ENCODE measurements at places on chromosomes 16 and 17.

DNA sequence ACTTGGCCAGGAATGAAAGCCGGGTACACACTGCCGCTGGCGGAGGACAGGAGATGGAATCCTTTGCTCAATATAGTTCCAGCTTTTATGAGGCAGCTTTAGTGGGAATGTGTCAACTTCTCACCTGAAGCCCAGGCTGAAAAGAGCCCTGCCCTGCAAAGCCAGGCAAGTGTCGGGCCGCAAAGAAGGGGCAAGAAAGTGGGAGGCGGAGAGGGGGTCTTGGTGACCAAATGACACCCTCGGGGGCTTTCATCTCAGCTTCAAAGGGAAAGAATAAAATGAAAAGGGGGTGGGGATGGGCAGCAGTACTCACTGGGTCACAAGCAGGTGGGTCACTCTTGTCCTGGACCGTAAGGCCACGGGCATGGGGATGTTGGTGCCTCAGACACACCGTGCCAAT, 62.9 kb downstream of the C16orf95 start:
- no peak for DNase-seq

DNA sequence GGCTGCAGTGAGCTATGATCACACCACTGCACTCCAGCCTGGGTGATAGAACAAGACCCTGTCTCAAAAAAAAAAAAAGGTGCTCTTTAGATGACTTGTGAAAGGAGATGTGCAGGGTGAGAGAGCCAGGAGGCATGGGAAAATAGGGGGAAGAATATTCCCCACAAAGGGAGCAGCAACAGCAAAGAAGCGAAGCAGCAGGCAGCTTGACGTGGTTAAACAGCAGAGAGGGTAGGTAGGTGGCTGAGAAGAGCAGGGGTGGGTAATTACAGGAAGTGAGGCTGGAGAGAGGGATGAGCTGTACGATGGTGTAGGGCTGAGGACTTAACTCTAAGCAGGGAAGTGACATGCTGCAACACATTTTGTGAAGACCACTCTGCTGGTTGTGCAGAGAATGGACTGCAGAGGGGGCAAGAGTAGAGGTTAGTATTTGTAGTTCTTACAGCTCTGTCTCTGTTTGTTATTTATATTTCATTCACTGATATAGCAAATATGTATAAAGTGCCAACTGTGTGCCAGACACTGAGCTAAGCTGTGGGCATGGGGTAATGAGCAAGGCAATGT, 1.6 kb downstream of the HEATR3 start:
- peak; percentile 6 for DNase-seq

DNA sequence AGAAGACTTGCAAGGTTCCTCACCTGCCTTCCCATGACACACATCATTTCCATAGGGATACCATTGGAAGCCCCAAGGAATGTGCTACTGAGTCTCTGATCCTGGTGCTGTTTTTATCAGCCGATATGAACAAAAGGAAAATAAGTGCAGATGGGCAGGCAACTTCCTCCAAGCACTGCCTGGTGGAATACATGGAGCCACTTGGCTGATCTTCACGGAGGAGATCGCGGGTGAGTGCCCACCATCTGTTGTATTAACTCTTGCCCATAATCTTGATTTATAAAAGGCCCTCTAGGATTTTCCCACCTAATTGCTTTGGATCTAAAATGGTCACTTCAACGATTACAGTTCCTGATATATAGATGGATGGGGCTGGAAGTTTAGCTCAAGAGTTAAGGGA, 24.7 kb upstream of the CDRT15 start:
- no peak for DNase-seq

GRCh38 chr17:43983515-43984411, 20.7 kb upstream of the NAGS start:
- DNase-seq: no peak

DNA sequence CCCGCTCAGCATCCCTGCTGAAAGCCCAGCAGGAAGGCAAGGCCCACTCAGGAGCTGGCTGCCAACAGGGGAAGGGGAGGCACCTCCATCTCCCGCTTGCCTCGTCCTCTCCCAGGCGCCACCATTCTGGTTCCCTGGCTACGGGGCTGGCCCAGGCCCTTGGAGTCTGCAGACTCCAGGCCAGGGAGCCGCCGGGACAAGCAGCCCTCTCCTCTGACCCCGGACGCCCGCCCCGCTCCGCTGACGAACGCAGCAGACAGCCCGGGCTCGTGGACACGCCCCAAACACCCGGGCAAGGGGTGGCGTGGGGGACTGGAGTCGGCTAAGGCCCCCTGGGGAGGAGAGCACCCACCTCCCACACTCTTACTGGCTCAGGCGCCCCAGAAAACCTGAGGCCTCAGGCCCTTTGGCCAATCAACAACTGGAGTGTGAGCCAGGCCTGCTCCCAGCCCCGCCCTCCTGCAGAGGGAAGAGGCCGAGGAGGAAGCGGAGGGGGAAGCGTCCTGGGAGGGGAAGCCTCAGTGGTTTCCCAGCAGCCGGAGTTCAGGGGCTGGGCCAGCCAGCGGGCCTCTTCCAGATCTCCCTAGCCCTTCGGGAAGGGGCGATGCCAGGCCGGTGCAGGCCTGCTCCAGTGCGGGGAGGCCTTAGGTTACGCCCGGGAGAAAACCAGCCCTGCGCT, 4.2 kb downstream of the MNT start:
- DNase-seq: peak; percentile 29

GRCh38 chr17:80781807-80782277, 209.8 kb upstream of the CHMP6 start:
- DNase-seq: no peak

DNA sequence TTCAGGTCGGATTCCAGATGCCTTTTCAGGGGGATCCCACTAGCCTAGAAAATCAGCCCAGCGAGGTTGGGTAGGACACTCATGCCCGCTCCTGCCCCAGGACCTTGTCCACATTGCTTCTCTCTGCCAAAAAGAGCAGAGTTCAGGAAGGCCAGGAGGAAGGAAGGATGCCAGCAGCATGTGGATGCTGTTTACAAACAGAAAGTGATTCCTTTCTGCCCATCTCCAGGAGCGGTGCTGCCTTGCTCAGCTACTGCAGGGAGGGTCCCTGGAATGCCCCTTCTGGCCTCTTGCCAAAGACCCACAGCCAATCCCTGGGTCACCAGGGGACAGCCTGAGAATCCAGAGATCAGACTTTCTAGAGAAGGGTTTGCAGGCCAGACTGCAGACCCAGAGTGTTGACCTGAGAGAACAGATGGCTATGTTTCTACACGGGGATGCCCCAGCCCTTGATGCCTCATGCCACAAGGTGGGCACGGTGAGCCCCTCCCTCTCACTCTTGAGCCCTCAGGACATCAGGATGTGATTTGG, 32.3 kb upstream of the EMP2 start:
- DNase-seq: no peak

DNA sequence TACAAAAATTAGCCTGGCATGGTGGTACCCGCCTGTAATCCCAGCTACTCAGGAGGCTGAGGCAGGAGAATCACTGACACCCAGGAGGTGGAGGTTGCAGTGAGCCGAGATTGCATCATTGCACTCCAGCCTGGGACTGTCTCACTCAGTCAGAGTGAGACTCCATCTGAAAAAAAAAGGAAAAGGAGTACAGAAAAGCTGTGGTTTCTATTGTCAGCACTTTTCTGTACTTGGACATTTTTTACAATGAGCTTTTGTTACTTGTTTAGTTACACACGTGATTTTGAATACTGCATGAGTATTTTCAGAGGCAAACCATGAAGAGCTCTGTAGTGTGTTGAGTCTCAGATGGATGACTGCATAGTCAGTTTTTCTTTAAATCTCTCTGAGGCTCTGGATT, 26.3 kb downstream of the ZC3H18 start:
- DNase-seq: no peak

GRCh38 chr17:64767269-64767997, 105.3 kb upstream of the SMURF2 start:
- no peak for DNase-seq

GRCh38 chr16:58366247-58367031, 25.8 kb upstream of the GINS3 start:
- no peak for DNase-seq

GRCh38 chr17:32794533-32795246, 82.2 kb downstream of the MYO1D start:
- DNase-seq: no peak

DNA sequence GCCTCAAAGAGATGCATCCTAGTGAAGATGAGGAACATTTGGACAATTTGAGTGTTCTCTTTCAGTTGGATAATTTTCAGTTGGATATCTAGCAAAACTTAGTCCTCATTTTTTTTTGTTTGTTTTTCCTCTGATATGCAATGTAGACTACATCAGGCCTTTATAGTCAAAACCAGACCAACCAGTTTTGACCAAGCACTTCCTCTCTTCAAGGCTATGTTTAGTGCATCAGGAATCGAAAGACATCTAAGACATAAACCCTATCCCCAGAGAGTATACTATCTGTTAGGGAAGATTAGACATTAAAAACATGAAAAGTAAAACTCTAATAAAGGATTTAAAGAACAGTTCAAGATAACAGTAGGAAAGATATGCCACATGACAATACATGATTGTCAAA, 256.1 kb downstream of the IRX3 start:
- DNase-seq: no peak

- DNase-seq: no peak
These were observed 1139.1 kb downstream of the CDH11 start for GRCh38 chr16:63982741-63983140.

- DNase-seq: no peak
These were observed 9.7 kb upstream of the HEXD start for GRCh38 chr17:82408288-82408937.

DNA sequence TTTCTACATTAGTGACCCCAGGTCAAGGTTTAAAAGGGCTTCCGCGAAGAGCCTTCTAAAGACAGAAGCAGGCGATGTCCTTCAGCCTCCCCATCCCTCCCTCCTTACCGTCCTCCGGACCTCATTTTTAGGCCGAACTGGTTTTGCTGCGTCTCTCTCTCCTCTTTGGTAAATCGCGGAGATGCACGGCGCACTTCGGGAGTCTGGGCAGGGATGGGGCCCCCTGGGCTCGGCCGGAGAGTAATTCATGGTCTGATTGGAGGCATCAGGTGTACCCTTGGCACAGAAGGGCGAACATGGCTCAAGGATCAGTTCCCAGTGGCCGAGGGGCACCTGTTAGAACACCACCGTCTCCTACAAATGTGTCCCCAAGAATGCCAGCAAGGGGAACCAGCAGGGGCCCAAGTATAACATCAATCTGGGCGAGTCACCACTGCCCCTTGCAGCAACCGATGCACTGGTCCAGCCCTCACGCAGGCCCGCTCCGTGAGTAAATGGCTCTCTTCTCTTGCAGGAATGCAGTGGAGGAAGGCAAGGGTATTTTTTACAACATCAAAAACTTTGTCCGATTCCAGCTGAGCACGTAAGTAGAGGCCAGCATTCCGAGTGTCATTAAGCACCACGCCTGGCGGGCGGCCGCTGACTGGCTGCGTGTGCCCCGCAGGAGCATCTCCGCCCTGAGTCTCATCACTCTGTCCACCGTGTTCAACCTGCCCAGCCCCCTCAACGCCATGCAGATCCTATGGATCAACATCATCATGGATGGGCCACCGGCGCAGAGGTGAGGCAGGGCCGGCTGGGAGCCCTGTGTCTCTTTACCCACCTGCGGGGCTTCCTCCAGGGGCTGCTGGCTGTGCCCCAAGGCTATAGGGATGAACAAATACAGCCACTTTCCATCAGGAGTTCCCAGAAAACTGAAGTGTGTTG, 45.6 kb downstream of the MEAK7 start:
- DNase-seq: no peak

- DNase-seq: no peak
These were observed 193.6 kb downstream of the PARN start for GRCh38 chr16:14436401-14436955.

GRCh38 chr17:17057057-17057551, 14.8 kb downstream of the MPRIP start:
- no peak for DNase-seq

- no peak for DNase-seq
These were observed 11.2 kb downstream of the PIEZO1 start for GRCh38 chr16:88773812-88774291.

DNA sequence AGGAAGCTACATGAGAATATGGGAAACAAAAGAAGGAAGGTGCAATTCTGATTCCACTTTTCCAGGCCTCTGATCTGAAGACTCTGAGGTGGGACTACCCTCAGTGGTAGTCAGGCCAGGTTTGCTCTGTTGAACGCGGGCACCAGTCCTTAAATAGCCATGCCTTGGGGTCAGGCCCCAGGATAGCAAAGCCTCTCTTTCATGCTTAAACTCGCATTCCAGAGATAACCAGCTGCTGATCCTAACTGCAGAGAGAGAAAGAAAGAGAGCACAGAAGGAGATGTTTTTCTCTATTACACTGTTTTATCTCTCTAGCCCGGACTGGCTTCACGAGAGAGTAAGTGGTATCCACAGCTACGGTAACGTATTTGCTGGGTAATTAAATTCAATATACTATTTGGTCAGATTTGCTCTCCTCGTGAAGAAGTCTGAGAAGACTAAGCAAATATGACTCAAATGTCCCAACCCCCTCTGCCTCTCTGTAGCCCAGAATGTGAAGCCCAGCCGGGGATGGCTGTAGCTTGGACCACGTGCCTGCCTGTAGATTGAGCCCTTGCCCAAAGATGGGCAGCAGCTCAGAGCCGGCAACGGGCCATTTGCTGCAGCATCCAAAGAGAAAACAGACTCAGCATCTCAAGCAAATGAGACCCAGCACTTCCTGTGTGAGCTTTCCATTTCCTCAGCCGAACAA, 122.2 kb downstream of the SMG6 start:
- no peak for DNase-seq

DNA sequence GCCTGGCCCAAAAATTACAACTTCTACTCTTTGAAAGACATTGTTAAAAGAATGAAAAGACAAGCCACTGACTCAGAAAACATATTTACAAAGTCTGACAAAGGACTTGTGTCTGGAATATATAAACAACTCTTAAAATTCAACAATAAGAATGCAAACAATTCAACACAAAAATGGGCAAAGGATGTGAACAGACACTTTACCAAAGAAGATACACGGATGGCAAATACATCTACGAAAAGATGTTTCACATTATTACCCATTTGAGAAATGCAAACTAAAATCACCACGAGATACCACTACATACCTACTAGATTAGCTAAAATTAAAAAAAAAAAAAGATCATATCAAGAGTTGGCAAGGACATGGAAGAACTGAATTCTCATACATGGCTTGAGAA, 80.8 kb upstream of the METRNL start:
- DNase-seq: no peak

DNA sequence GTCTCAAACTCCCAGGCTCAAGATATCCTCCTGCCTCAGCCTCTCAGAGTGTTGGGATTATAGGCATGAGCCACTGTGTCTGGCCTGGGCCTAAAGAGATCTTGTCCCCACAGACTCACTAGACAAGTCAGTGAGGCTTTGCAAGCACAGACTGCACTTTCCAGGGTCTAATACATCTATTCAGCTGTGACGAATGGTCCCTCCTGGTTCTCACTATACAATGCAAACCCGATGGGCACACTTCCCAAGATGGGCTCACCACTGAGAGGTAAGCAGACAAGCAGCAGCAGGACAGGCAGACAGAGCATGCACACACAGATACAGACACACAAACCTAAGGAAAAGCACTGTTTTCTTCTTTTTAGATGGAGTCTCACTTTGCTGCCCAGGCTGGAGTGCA, 8.8 kb downstream of the MBTPS1 start:
- no peak for DNase-seq

DNA sequence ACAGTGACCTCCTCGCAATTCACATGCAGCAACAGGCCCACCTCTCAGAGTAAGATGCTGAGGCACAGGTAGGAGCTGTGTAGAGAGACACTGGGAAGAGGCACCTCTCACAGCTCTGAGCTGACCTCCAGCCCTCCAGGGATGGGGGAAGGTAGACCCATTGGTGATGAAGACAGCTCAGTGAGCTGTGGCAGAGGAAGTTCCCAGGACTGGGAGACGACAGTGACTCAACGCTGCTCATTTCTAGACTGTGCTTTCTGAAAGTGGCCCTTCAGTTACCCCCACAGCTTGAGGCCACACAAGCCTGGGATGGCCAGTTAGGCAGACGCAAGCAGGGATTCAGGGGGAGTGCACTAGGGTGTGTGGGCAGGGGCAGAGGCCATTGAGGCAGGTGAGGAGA, 2073.2 kb downstream of the TP53TG3F start:
- DNase-seq: no peak
